Hematopoietic multipotent progenitor cell (in vitro differentiated cells): ENCODE measurements at places on chromosomes 12 and 14. TPM values are rescaled to one million over a fixed set of nuclear protein-coding genes. Genes with fewer than 3 reads are reported as not detected.

Gene MIP
- total RNA-seq, result under 0.01 TPM

Gene CLEC4C
- under 0.01 TPM for total RNA-seq

Gene SIX1
- total RNA-seq, result not detected

GRCh38 chr12:13095266-13095995 lies 8.0 kb downstream of the GSG1 start:
- DNase-seq, result no peak

Gene SLC25A47
- total RNA-seq, result not detected

Gene CCDC198
- total RNA-seq, result not detected

DNA sequence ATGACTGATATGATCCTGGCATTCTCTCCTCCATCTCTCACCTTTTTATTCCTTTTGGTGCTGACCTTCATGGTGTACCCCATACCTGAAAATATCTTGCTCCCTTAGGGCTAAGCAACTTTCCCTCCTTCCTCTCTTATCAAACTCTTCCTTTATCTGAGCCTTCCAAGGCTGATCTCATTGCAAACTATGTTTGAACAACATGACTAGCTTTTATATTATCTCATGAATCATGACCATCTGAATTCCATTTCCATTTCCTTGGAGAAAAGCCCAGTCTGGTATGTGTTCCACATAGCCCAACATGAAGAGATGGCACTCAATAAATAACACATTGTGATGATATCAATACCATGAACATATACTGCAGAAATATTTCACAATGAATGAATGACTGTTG lies 111.6 kb downstream of the TSPAN8 start:
- no peak for DNase-seq

GRCh38 chr12:115384391-115384790 lies 700.4 kb upstream of the TBX3 start:
- no peak for DNase-seq

DNA sequence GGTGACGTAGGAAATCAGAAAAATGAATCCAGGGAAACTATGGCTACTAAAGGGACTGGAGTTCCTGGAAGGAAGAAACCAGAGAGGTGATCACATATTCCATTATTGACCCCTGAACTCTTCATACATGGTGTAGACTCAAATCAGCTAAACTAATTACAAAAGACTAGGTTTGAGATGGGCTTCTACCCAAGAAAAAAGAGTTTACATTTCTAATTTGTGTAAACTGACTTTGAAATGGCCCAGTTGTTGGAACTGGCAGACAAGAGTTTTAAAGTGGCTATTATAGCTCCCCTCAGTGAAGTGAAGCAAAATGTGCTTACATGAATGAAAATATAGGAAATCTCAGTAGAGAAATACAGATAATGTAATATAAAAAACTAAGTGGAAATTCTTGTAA lies 1619.4 kb upstream of the SEL1L start:
- no peak for DNase-seq

- DNase-seq, result no peak
These were observed 400.1 kb upstream of the MDGA2 start for GRCh38 chr14:48075487-48075886.

- DNase-seq, result no peak
These were observed 185.2 kb upstream of the TBX3 start for GRCh38 chr12:114868995-114869834.

- no peak for DNase-seq
These were observed 150.9 kb upstream of the IGF1 start for GRCh38 chr12:102631274-102631673.

DNA sequence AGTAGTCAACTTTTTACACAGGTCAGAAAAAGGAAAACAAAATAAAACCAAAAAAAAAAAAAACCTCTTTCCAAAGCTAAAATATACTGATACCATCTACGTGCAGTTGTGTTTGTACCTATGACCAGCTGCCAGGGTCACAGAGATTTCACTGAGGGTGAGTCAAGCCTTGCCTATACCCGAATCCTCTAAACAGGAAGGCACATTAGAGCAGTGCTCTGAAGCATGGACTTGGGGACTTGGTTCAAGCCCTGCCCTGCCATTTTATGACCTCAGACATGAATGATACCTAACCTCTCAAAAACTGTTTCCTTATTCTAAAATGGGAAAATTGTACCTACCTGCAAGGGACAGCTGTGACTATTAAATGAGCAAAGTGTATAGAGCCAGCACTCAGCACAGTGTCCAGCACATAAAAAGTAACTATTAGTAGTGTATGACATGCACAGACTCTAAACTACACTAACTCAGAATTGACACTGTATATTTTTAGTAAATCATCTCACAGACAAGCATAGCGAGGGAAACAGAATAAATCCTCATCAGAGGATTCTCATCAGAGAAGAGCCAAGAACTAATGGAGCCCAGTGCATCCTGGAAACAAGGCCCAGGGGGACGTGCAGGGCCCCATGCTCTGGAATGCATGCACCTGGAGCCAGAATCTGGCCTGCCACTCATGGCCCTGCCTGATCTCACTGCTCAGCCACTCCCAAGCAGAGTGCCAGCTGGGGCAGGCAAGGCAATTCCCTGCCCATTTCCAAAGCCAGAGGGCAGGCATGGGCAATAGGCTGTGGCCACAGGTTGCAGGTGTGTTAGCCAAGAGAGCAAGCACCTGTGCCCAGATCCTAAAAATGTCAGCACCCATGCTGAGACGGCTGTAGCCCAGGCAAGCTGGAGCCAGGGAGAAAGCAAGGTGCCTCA lies 57.0 kb downstream of the NT5DC3 start:
- no peak for DNase-seq

DNA sequence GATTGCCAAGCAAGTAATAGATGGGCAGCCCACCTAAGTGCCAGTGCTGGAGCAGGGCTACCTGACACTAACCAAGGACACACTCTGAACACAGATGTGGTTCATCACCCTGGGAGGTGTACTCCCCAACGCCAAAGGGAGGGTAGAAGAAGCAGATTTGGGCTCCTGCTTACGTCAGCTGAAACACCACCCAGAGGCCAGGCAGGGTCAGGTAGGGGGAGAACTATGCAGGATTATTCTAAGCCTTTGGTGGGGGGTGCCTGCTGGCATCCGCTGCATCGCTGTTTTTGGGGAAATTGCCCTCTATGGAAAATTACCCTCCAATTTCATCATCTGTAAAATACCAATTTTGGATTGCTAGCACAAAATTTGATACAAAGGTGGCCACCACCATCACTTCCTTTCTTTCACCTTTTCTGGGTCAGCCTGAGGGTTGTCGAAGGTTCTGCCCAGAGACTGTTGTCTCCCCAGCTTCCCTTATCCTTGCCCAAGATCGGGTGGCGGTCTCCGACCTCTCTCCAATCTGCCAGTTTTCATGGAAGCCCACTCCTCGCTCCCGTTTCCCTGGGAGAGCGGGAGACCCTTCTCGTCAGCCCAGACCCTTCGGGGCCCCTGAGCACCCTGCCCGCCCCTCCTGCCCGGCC lies 535 bp downstream of the BIN2 start:
- DNase-seq, result peak; percentile 35

GRCh38 chr12:4506870-4507269 lies 31.8 kb upstream of the RAD51AP1 start:
- peak; percentile 14 for DNase-seq

DNA sequence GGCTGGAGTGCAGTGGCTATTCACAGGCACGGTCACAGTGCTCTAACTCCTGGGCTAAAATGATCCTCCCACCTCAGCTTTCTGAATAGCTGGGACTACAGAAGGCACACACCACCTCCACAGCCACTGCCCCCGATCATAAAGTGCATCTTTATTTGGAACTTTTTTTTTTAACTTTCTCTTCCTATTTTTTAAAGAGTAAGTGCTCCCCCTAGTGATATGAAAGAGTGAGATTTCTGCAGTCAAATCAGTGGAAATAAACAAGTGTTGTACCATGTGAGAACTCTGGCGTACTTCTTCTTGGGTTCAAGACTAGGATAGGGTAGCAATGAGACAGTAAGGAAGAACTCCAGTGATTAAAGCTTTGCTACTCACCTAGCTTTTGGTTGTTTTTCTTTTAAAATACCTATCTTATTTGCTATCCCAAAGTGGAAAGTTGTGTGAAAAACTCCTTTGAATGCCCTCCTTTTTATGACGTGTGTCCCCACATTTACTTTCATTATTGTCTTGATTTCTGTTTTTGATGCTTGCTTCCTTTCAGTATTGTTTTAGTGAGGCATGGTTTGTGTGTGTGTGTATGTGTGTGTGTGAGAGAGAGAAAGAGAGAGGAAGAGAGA lies 6.6 kb downstream of the PPP4R4 start:
- peak; percentile 83 for DNase-seq

DNA sequence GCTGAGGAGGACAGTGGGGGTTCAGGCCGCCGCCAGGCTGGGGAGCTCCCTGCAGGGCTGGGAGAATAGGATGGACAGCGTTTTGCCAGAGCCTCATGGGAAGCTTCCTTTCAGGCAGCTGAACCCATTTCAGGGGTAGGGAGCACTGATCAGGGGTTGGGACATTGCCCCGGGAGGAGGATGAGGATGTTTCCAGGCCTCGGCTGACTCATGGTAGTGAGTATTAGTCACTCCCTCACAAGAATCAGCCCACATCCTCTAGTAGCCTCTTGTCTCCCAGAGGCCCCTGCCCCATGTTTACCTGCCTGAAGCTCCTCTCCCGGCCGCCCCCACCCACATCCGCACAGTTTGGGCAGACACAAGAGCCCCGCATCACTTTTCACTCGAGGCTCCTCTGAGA lies 89.8 kb downstream of the ZFP36L1 start:
- DNase-seq, result no peak

Gene KLHDC1
- total RNA-seq, result 4.3 TPM

- DNase-seq, result peak; percentile 65
These were observed 45.3 kb downstream of the IQSEC3 start for GRCh38 chr12:111699-112493.

Gene NKX2-1
- total RNA-seq, result not detected

DNA sequence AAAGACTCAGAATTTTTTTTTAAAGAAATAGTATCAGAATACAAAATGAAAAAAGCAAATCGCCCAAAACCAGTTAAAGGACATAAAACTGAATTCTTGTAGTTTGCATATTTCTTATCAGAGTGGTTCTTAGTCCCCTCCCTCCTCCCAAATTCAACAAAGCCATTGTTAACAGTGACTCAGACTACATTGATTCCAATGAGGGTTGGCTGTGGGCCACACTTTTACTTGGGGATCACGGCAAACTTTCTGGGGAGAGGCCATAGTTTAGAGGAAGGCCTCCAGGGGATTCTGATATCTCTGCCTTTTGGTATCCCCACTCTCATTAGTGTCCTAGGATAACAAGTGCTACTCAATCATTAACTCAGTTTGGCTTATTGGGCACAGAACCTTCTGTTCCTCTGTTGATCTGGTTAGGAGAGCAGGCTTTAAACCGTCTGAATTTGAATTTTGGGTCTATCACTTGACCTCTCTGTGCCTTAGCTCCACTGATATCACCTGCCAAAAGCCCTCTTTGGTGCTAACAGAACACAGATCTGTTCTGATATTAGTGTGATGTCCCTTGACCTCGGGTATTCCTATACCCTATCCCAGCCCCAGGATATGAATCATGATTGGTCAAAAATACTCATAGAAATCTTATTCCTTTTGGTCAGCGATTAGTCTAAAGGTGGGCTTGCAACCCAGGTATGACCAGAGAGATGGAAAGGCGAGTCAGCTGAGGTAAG lies 45.2 kb upstream of the APPL2 start:
- DNase-seq, result no peak

DNA sequence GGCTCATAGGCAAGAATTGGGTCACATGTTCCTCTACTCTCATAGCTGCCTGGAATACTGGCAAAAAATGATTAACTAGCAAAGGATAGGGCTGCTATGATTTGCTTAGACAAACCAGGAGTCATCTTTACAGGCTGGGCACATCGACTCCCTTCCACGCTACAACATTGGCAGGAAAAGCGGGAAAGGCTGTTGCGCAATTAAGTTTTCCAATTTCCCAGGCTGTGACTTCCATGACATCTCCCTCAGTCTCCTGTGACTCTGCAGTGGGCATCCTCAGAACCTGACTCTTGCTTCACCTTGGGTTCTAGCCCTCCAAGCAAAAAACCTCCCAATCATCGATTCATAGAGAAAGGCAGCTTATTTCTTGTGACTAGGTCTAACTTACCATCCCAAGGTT lies 184.5 kb upstream of the E2F7 start:
- DNase-seq, result no peak
